KBM-7 (cell line): ENCODE measurements at places on chromosomes 7 and 10.

DNA sequence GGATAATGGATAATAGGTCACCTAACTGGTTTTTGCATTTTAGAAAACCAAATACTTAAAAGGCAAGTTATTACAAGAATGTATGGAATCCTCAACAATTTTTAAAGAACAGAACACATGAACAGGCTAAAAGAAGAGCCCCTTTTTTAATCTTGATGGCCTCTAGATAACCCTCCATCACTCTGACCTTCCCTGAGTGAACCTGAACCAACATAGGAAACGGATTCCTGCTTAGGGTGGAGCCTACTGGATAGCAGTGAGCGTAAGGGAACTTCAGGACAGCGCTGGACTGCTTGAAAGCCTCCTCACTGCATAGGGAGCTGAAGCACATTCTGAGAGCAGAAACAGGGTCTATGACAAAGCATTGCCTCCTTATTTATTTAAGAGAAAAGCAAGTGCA, 20.5 kb downstream of the TRPV5 start:
- DNase-seq, result no peak

- peak; percentile 9 for DNase-seq
Observed at GRCh38 chr7:4470246-4470645, 211.8 kb upstream of the FOXK1 start.

DNA sequence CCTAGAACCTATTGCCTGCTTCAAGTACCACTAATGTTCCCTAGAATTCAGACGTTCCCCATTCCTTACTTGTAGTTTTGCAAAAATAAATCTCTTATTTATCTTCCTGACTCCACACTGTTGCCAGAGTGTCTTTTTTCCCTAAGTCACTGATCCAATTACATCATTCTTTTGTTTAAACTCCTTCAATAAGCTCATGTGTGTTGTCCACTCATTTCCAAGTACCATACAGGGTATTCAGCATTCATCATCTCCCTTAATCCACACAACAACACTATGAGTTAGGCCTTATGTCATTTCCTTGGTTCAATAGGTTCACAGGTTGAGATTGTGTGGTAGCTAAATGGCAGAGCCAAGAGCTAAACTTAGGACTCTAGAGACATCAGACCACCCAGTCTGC, 119.9 kb upstream of the RHOBTB1 start:
- DNase-seq, result no peak

DNA sequence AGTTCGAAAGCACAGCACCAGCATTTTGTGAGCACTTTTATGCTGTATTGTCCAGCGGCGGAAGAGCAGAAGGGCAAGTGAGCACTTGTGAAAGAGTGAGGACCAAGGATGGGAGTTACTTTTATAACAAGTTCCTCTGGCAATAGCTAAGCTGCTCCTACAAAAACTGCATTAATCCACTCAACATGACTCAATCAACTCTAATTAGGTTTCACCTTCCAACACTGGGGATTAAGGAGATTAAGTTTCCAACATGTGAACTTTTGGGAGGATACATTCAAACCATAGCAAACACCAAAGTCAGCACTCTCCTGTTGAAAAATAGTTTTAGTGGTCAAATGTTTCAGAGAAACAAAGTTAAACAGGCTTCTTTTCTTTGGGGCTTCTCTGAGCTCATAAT, 844.5 kb downstream of the REEP3 start:
- DNase-seq, result no peak

DNA sequence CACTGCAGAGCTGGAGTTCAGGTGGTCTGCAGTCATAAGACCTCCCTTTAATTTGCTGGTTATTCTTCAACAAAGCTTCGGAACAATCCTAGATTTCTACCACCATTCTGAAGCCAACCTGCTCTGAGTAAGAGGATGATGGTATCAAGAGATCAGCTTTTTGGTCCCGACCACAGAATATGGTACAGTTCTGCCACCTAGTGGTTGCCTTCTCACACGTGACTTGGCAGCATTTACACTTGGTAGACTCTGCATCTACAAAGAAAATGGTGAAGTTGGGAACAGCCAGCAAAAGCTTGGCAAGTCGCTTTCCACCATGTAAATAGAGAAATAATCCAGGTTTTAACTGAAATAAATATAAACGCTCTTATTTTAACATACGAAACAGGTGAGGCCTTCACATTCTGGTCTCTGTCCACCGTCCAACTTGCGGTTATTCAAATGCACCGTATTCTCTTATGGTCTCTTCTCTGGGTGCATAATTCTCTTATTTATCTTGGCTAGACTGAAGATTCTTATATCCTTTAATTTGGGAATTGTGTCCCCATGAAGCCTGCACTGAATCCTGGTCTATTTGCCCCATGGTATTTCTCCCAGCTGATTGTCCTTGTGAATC, 173.9 kb upstream of the GRM3 start:
- peak; percentile 73 for DNase-seq

DNA sequence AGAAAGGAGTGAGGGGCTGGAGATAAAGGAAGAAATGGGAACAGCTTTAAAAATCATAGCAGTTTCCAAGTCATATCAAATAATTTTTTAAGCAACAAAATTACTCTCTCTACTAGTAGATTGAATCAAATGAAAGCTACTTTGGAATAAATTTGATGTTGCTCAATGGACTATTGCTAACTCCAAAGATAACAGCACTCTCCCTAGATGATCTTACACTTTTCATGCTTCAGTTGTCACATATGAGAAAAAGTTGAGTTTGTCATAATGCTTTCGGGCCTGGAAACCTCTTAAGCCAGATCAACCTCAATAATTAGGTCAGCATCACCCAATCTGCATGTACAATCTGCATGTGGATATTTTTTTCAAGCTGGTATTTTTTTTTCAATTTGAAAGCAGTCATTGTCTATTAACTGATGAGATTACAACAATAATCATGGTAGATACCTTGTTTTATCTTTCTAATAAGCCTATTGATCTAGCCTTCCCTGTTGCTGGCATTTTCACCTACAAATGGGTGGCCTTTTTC, 31.3 kb downstream of the LIPJ start:
- DNase-seq, result no peak

DNA sequence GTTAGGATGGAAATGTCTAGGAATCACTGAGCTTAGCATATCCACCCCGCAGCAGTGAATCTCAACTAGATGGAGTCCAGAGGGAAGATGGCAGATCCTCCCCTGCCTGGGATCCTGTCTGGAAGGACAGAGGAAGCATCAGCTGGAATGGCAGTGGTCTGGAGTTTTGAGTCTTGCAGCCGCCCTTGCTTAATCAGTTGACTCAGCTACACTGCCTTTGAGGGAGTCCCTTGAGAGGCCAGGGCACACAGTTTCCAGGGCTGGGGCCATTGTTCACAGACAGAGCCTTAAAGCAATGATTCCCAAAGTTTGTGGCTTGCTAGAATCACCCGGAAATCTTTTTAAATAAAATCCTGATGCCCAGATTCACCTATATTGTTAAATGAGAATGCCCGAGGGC, 128.1 kb downstream of the NT5C2 start:
- no peak for DNase-seq

- DNase-seq, result no peak
Observed at GRCh38 chr7:74455928-74456327, 2.2 kb downstream of the GTF2IRD1 start.

GRCh38 chr7:137538361-137538762, 194.8 kb upstream of the PTN start:
- no peak for DNase-seq

DNA sequence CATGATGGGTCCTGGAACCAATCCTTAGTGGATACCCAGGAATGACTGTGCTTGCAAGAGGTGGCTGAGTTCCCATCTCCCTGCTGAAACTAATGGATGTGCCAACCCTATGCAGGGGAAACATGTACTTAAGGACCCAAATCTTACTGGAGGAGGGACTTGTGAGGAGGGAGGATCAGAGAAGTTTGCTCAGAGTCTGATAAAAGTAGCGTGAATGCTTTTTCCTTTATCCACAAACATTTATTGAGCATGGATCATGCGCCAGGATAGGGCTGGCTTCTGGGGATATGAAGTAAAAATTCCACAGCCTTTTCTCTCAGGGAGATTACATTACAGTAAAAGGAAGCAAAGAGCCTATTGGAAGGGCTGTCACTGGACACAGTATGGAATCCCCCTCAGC, 358.5 kb downstream of the RPS24 start:
- no peak for DNase-seq

DNA sequence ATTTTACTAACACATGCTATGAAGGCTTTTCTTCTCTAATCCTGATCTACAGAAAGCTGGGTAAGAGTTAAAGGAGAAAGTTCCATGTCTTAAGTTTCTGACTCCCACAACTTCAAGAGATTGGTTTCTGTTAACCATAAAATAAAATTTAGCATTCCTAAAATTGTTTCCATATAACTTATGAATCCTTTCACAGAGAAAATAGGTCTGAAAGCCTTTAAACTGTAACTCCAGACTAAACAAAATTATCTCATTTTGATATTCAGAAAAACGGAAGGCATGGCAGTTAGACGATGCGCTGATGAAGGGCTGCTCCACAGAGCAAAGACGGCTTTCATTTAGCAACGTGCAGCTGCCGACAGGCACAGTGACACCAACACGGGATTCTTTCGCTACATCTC, 133.3 kb downstream of the SLC25A13 start:
- no peak for DNase-seq

DNA sequence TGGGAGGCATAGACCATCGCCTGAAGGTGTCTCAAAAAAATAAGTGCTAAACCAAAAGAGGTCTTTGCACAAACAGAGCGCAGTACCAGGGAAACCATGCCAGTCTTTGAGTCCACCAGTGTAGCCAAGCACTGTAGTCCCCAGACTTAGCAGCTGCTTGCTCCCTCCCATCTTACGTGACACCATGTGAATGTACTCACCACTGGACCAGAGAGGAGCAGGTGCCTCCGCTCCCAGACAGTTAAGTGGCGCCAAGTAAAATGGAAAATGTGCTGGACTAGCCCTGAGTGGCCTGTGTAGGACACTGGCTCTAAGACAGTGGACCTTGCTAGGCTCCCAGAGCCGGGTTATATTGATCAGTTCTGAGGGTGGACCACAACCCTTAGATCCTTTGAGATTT, 47.7 kb upstream of the PLEKHA1 start:
- no peak for DNase-seq

DNA sequence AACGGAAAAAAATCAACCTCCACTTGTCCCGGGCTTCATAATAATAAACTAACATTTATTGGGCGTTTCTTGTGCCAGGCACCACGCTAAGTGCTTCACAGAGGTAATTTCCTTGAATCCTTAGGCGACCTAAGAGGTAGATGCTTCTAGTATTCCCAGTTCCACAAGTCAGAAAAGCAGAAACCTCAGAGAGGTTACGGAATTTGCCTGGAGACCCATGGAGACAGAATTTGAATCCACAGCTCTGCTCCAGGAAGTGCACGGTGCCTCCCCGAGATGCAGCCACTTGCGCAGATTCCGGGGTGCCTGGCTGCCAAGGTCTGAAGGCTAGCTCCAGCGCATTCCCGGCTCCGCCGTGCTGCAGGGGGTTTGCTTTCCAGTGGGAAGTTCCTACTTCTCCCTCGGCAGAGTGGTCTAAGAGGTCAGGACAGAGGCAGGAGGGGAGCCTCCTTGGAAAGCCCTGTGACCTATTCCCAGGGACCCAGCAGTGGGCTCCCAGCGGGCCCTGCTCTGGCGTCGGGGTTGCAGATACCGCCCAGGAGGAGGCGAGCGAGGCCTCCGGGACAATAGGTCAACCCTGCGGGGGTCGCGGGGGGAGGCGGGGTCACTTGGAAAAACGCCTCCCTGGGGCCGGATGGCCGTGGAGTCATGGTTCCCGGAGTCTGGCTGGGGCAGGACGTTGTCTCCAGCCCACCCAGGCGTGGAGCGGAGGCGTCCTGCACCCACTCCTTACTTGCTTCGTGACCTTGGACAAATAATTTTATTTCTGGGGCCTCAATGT, 10.1 kb upstream of the NKX2-3 start:
- DNase-seq, result no peak
